ENCODE measurements at places on chromosomes 6 and 20.
A peak's percentile ranks its signal among the peaks of the same experiment; 100 is the strongest.

DNA sequence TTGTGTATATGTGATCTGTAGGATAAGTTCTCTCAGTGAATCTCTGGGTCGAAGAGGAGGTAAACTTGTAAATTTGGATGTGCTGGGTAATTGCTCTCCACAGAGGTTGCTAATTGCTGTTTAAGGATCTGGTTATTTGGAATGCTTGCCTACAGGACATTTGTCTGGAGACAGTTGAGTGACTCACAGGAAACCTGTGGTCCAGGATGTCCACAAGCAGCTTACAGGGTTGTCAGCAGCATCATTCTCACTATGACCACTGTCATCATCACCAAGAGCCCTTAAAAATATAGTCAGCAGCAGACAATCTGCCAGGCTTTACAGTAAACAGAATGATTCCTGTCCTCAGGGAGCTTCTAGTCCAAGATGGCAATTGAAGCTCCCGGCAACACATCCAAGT is 31.2 kb upstream of the KCNK5 start:
- DNase-seq, result no peak

- no peak for DNase-seq
Observed at GRCh38 chr6:53433261-53433950, 84.7 kb upstream of the ELOVL5 start.

DNA sequence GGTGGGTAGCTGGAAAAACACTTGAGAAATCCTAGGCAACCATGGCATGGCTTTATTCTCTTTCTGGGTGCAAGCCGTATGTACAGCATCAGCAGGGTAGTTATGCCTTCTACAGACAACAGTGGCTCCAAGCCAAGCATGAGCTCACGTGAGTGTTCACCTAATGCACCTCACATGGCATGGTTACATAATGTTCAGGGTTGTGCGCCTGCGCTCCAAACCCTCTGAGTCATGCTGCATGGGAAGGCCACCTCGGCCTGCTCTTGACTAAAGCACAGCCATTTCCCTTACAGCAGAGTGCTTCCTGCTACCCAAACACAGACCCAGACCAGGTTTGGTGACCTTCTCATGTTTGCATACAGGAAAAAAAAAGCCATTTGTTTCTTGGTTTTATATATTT is 96.2 kb downstream of the VIP start:
- DNase-seq, result no peak

- no peak for DNase-seq
Observed at GRCh38 chr6:134714113-134714512, 235.8 kb downstream of the ALDH8A1 start.

GRCh38 chr6:33837971-33838665 is 34.3 kb upstream of the MLN start:
- DNase-seq, result no peak

- DNase-seq, result no peak
Observed at GRCh38 chr6:168504366-168504765, 63.4 kb downstream of the SMOC2 start.

- no peak for DNase-seq
Observed at GRCh38 chr20:2515203-2515602, 6.5 kb upstream of the ZNF343 start.

- no peak for DNase-seq
Observed at GRCh38 chr6:89027756-89028155, 52.8 kb upstream of the PNRC1 start.

DNA sequence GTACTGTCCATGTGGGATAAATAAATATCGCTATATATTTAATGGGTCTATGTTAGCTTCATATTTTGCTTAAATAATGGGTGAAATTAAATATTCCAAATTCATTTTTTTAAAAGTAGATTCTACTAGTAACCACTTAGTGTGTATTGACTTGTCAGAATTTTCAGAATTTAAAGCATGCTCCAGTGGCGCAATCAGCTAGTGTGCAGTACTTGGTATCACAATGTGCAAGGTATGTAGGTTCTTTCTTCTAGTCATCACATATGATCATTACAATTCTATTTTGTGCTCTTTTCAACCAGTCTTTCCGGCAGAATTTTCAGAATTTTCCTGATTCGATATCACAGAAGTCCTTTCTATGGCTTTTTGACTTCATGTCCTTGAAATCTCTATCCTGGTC is 32.6 kb downstream of the PDE7B start:
- no peak for DNase-seq

DNA sequence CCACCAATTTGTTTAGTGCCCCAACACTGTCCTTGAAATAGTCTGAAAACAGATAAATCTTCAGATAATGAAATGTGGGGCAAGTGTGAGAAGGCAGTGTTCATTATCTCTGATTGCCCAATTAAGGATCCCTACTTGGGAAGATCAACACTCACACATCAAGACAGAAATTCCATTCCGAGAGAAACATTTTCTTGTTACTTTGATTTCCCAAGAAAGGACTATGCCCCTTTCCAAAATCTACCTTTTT is 16.2 kb downstream of the HMGN4 start:
- DNase-seq, result no peak

- no peak for DNase-seq
Observed at GRCh38 chr20:41110930-41111577, 26.3 kb upstream of the PLCG1 start.

DNA sequence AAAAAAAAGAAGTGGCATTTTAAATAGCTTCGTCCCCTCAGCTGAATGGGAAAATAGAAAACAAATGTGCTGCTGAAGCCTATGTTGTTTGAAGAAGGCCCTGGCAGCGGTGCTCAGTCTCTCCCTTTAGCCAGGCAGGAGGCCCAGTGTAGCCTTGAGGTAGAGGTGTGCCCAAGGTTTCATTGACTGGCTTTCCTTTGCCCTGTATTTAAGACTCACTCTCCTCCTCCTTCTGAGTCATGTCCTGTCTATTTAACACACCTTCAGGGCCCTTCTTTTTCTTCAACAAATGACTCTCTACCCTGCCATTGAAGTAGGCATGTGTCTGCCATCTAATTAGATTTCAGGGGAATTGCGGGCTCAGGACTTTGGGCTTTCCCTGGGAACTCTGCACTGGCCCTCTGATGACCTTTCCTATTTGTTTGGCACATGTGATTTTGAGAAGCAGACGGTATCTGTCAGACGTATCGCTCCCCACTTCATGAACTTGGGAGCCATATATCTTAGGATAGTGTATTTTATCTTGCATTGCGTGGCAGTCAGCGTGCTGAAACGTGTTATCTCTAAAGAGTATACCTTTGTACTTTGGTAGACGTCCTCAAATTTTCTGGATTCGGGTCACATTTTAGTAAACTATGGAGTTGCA is 4.3 kb downstream of the TJAP1 start:
- no peak for DNase-seq

DNA sequence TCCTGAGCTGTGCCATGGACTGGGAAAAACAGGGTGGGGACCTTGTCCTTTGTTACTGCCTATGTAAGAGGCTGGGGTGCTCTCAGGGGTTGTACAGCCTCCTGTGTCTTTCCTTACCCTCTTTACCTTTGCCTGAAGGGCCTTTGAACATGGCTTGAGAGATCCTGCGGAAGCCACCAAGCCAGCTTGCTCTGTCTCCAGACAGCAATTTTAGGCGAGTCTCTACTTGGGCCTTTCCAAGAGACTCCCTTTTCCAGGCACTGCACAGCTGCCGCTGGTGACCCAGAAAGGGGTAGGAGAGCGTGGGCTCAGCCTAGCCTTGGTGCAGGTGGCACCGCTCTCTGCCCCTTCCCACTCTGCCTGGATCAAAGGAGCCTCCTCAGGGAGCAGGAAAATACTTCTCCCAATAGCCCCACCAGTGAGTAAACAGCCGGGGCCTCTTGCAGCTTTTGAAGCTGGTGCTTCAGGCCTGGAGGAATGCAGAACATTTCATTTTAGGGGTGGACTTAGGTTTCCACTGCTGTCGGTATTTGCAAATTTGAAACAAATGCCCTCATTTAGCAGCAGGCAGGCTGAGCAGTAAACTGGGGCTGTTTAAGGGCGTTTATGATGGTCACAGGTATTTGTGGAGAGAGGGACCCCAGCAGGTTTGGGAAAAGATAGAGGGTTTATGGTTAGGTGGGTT is 13.9 kb downstream of the PTK7 start:
- DNase-seq, result no peak

GRCh38 chr6:21019614-21020013 is 485.4 kb downstream of the CDKAL1 start:
- no peak for DNase-seq

GRCh38 chr20:9672981-9673380 is 158.6 kb downstream of the LAMP5 start:
- no peak for DNase-seq

DNA sequence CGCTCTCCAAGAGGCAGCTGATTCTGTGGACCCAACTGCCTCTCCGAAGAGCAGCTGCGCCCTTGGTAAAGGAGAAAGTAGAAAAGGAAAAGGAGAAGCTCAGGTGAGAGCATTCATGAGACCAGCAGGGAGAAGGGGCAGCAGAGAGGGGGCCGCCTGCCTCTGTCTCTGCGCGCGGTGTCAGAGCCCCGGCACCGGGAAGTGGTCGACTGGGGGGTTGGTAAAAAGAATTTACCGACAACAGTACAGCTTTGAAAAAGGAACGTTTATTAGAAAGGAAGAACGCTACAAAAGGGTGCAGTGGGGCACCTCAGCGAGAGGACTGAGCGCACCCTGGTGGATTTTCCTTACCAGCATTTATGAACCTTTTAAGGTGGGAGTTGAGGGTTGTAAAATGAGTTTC is 61.9 kb downstream of the GPR6 start:
- peak; percentile 23 for DNase-seq

- DNase-seq, result no peak
Observed at GRCh38 chr20:36839150-36839549, 36.8 kb upstream of the TLDC2 start.

- DNase-seq, result no peak
Observed at GRCh38 chr6:44004625-44005506, 122.4 kb downstream of the MRPL14 start.

- no peak for DNase-seq
Observed at GRCh38 chr20:5550733-5551529, 199.3 kb upstream of the SHLD1 start.

DNA sequence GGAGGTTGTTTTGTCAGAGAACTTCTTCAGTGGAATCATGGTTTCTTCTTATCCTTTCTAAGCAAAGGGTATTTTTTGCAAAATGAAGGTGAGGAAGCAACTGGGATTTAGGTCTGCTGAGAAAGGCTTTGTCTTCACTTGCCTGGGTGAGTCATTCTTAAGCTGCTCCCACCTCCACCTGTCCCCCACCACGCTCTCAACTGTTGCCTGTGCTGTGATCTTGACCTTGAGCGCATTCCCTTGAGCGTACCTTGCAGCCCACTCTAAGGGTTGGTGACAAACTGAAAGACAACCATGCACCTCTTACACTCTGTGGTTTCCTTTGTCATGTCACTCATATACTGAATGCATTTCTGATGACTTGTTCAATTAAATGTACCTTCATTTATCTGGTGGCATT is 641.1 kb downstream of the RNF144B start:
- DNase-seq, result no peak

DNA sequence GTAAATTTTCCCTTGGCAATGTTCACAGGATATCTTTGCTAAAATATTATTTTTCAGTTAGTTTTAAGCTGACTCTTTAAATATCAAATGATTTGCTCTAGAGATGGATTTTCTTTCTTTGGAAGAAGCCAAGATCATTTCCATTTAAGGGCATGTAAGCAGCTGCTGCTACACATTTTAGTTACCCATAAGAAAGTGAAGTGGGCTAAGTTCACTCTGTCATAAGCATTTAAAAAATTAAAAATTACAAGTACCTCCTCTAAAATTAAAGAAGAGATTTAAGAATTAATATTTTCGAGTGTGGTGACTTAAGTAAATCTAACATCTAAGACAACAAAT is 1.2 kb upstream of the PLN start:
- no peak for DNase-seq

DNA sequence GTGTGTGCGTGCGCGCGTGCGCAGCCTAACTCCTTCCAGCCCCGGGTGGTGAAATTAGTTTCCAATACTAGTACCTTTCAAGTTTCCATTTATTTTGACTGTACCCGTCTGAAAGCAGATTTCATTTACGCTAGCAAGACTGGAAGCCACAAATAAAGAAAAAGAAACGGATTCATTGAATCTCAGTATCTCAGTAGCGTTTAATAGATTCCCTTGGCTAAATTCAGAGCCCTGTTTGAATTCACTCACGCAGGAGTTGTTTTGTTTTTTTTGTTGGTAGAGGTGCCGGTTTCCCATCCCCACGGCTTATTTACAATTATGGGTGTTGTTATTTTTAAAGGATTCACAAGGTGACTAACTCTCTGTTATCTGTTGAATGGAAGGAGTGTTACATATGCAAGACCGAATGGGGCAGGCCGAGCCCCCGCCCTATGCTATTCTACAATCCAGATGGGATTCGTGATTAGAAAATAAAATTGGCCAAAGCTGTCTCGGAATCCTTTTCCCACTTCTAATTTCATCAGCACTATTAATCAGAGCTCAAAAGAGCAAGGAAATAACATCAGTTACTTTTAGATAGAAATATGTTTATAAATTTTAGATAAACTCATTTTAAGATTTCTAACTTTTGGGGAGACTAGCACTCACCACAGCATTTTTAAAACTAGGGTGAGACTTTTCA is 2.3 kb upstream of the INSM1 start:
- DNase-seq, result no peak

GRCh38 chr6:167996424-167997199 is 859 bp upstream of the KIF25 start:
- DNase-seq, result no peak

DNA sequence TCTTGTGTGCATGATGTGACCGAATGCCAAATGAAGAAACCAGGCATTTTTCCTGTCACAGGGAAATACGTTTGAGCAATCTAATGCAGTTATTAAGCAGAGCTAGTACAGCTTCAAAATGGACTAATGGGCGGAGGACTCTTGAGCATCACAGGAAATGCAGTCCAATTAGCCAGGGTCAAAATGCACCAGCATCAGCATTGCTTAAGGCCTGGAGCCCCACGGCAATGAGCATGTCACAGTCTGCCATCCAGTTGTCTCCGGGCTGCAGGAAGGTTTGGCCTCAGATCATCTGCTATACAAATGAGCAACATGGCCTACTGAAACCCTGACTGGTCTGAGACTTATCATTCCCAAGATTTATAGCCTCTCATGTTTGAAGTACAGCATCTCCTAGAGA is 652.1 kb upstream of the SLC35B3 start:
- no peak for DNase-seq

- no peak for DNase-seq
Observed at GRCh38 chr6:148814082-148814790, 67.4 kb downstream of the UST start.

GRCh38 chr6:121548131-121548530 is 112.7 kb downstream of the GJA1 start:
- no peak for DNase-seq

- peak; percentile 5 for DNase-seq
Observed at GRCh38 chr20:6533351-6533750, 234.1 kb upstream of the BMP2 start.

GRCh38 chr6:13091192-13091591 is 237.1 kb downstream of the TBC1D7 start:
- DNase-seq, result no peak

GRCh38 chr6:155314773-155315515 is 660 bp upstream of the TFB1M start:
- peak; percentile 75 for DNase-seq

GRCh38 chr6:158009114-158009891 is 27.6 kb downstream of the SYNJ2 start:
- DNase-seq, result no peak

Data from NCI-H2081 treated with DMSO at 0.1 percent for 48 hours (cell line).